ENCODE measurements at places on chromosomes 3 and 15.

- no peak for DNase-seq
Measured at GRCh38 chr15:99197856-99198255, 51.5 kb downstream of the TTC23 start.

DNA sequence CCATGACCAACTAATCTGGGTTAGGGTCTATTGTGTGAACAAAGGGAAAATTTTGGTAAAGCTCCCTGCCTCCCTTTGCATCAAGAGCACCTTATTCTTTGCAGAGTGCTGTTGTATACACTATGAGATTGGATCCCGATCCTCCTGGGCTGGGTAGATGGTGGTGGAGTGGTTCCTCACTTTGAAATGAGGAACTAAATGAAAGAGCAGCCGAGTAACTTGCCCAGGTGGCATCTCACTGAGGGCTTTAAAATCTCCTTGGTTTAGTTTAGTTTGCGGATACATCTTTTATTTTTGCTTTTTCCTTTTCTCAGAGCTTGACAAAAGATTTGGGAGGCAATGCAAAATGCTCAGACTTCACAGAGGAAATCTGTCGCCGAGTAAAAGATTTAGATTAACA lies 19.4 kb downstream of the IDH3A start:
- DNase-seq: no peak

GRCh38 chr15:99168601-99169580 lies 64.0 kb downstream of the SYNM start:
- no peak for DNase-seq

GRCh38 chr15:57041416-57041815 lies 123.0 kb downstream of the TCF12 start:
- no peak for DNase-seq

DNA sequence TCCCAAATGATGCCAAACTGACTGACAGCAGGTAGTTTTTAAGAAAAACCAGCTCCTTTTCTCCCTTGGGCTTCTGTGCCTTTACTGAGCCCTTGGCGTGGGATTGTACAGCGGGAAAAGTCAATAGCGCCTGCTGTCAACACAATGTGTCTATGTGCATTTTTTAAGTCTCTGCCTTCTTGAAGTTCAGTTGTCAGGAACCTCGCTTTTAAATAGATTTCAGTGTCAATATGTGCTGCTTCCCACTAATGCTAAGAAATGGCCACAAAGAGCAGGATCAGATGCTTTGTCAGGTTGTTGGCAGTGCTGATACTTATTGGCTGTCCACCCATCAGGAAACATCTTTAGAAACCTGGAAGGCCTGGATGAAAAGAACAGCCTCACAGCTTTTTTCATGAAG lies 424.4 kb downstream of the C3orf38 start:
- DNase-seq: no peak

GRCh38 chr15:24676431-24676830 lies 856 bp downstream of the NPAP1 start:
- DNase-seq: no peak

GRCh38 chr15:96340598-96341512 lies 10.4 kb downstream of the NR2F2 start:
- DNase-seq: no peak

DNA sequence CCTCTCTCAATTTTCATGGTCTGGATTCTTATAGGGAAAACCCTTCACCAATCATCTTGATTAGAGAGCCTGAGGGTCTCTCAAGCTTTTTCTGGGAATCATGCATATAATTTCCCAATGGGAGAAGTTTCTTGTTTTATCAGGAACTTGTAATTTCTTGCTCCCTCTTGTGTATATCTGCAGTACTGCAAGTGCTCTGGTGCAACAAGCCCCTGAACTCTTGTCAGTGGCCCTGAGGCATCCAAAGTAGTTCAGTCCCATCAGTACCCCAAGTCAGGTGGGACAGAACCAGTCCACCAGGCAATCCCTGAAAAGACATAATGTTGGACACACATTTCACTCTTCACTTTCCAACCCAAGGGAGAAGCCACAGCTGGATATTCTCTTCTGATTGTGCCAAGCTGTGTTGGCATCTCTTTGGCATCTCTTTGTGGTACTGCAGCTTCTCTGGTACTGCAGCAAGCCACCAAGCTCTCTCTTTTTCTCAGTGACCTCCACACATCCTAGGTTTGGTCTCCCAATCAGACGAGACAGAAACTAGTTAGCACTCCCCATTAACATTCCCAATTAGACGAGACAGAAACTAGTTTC lies 214.5 kb downstream of the ZIC4 start:
- no peak for DNase-seq

Data from anterior cingulate cortex (tissue), 58 donors.